ENCODE measurements at places on chromosomes 13 and 19.

GRCh38 chr13:114099191-114099590 is 33.2 kb downstream of the RASA3 start:
- no peak for DNase-seq

DNA sequence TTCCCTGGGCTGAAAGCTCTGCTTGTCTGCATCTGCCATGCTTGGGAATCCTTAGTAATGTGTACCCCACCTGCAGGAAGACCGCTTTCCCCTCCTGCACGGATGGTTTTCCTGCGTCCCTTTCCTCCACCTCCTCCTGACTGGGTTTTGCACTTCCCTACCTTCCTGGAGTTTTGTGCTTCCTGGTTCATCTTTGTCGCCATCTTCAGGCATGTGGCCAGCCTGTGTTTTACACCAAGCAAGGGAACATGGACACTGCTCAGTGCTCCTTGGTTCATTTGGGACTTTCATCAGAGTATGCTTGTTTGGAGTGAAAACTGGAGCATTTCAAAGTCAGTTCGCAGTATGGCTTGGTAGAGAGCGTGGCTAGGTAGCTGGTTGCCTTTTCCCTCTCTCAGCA is 30.7 kb downstream of the ERICH6B start:
- DNase-seq: no peak

DNA sequence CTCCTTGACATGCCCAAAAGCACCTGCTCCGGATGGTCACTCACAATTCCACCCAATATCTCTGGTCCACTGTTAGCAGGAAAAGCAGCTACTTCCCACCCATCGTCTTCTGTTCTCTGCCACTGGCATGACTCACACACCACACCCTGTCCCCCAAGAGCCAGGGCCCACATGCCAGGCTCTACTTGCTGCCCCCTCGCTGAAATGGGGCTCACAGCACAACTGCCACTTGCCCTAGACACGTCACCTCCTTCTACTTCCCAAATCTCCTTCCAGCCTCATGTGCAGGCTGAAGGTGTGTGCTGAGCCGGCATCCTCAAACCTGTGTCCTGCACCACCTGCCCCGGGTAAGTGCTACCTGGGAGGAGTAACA is 65.0 kb downstream of the TBC1D4 start:
- no peak for DNase-seq

DNA sequence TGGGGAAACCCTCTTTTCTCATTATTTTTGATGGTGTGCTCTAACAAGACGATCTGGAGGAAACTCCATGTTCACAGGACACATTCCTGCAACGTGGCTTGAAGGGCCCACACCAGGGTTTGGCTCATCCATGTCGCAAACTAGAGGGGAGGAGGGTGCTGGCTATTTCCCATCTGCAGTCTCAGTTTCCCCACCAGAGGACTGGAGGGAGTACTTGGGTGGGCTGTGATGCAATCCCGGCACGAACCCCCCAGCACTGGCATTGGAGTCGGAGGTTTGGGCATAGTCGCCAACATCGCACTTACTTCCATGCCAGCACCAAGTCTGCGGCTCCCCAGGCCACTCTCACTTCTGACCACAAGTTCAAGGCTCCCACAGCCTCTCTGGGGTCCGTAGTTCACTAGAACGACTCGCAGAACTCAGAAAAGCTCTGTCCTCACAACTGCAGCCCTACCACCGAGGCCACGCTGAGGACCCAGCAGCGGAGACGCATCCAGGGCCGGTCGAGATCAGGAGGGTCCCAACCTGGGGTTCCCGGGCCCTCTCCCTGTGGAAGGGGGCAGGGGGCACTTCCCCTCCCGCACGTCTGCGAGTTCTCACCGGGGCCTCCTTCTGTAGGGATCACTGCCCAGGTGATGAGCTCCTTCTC is 165.6 kb upstream of the SOX1 start:
- no peak for DNase-seq

GRCh38 chr13:49498206-49498605 is 2.5 kb downstream of the PHF11 start:
- DNase-seq: no peak

DNA sequence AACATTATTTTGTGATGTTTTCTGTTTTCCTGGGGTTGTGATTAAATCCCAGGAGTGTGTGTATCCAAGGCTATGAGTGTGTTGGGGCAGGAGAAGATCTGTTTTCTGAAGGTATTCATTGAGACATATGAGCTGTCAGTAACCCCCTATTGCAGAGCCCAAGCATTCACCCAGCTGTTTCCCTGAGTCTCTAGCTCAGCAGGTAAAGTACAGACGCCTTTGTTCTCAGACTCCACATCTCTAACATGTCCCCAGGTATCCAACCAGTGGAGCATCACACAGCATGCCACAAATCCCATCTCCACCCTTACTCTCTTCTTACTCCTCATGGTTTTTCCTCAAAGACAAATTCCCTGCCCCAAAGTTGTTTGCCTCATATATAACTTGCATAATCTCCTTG is 213.6 kb downstream of the PCDH20 start:
- no peak for DNase-seq

DNA sequence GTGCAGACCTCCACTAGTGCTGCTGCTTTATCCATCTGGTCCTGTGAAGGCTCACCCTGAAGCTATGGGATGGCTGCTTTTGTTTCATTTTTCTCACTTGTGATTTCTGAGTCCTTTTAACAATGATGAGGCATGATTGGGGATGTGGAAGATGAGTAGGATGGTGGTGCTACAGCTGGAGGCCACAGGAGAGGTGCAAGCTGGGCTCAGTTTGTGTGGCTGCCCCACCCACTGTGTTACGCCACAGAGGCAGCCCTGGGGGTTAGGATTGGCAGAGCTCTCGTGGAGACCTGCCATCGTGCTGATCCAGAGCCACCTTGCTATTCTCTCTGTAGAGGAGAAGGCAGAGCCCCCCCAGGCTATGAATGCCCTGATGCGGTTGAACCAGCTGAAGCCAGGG is 19.6 kb upstream of the QTRT1 start:
- no peak for DNase-seq

- no peak for DNase-seq
These were observed 462 bp upstream of the MPHOSPH8 start for GRCh38 chr13:19632915-19633478.

DNA sequence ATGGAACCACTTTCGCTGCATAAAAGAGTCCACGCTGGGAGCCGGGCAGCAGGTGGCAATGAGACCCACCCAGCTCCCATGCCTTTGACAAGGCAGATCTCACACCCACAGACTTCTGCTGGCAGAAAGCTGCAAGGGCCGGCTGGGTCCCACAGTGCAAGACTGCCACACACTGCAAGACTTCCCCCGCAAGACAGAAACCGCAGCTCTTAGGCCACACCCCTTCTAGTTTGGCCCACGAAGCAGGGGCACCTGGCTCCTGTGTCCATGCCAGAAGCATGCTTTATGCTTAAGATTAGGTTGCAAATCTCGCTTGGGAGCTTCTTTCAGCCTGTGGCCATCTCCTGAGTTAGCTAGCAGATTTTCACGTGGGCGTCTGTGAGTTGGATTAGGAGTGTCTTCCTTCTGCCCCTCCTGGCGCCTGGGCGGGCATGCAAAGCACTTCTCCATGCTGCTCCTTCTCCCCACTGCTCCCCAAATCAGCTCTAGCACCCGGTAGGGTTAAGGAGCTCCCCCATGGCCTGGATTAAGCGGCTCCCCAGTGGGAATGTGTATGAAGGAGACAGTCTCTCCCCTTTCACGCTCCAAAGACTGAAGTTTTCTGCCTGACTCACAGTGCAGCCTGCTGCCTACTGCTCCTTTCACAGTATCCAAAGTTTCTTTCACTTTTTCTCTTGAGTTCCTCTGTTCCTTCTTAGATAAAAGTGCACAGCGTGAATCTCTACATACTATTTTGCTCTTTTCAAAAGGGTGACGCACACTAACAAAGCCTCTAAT is 17.7 kb downstream of the GPC6 start:
- no peak for DNase-seq

DNA sequence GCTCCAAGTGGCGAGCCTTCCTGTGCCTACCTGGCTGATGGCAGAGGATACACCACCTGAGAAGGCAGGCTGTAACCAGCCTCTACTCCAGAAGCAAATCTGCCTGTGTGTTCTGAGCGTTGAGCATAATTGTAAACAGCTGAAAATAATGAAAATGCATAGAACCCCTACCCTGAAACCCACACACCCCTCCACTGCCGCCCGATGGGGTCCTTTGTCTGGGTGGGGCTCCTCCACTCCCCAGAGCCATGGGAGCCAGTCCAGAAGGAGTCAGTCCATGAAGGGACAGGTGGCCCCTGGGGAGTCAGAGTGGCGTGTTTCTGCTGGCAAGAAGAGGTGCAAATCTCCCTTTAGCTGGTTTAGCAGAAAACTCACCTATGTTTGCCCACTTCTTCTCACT is 8.0 kb upstream of the SOX1 start:
- DNase-seq: no peak

DNA sequence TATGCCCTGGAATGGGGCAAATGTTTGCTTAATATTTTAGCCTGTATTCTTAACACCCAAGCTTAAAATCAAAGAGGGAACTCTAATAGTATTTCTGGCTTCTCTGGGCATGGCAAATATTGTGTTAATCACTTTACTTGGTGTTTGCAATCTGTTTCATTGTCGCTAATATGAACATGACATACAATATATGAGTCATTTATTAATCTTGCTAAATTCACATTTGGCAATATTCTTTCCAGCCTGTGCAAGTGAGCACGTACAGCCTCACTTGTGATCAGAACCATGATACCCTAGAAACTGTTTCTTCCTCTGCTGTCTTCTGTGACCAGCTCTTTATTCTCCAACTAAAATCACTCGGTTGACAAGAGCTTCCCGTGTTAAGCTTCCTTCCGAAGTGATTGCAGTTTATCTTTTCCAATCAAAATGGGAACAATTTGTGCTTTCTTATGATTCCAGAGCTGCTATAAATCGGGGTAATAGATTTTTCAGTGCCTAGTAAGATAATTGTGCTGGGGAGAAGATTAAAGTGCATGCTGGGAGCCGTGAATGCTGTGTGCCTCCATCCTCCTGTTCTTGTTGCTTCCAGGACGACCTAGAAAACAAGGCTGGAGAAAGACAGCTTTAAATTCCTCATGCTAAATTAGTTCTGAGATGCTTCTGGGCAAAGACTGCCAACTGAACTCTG is 153.0 kb upstream of the TMTC4 start:
- no peak for DNase-seq

DNA sequence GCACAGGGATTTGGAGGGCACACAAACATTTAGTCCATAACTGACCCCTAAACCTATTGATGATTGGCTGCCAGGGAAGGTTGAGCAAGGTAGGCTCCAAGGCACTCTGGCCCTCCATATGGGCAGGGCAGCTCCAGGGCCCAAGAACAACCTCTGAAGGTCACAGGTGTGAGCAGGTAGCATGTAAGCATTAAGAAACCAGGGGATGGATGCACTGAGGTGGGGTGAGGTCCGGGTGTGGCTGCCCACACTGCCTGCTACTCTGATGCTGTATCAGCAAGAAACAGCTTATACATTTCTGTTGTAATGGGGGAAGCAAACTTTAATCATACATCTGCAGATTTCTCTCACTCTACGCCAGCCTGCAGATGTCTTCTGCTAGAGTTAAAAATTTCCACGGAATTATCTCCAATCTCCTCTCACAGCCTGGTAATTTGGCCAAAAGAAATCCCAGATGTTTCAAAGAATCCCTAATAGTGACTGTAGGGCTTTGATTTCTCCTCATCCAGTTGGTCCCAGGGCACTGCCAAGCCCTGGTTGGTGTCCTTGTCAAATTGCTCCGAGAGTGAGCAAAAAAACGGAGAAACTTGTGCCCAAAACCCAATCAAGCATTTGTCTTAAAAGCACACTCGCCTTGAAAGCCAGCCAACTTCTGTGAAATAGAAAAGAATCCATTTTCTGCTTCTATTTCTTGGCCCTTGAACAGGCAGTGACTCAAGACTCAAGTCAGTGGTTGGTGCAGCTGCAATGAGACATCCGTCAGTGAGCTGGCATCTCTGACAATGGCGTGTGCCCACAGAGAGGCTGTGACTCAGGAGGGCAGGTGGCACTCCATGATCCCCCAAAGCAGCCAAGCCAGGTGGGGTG is 72.5 kb upstream of the MRI1 start:
- DNase-seq: peak; percentile 51

DNA sequence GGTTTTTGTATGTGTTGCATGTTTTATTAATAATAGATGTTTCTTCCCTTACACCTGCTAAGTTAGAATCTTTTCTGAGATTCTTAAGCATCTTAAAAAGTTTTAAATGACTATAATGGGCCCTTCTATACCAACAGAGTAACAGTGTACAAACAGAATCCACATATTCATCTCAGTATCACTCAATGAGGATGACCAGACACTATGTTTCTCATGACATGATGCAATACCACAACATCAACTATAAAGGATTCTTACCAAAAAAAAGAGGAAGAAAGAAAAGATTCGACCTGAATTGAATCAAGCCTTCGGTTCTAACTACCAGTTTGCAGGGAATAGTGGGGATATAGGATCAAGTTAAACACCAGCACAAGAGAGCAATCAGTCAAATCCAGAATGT is 56.5 kb downstream of the INTS6 start:
- DNase-seq: no peak

- peak; percentile 81 for DNase-seq
These were observed 7.7 kb downstream of the TECR start for GRCh38 chr19:14536926-14537692.

DNA sequence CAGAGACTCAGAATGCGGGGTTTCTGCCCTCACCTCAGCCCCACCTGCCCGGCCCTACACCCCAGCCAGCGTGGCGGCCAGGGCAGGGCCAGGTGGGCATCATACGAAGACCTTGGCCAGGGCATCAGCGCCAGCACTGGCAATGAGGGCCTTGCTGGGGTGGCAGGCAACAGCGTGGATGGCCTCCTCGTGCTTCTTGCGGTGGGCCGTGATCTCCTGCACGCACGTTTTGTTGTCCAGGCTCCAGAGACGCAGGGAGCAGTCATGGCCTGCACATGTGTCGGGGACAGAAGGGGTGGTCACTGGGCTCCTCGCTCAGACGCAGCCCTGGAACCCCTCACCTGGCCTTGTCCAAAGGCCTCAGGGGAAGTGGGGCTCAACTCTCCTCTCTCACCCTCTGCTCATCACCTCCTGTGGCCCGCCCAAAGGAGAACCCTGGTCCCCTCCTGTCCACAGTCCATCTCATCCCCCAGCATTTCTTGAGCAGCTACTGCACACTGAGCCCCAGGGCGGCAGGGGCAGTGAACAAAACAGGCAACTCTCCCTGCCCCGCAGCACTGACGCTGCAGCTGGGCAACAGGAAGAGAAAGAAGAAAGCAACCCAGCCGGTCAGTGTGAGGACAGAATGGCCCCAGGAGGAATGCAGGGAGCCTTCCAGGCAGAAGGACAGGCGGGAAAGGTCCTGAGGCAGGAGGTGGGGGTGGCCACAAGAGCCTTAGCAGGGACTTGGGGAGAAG is 3.8 kb upstream of the PRKD2 start:
- DNase-seq: no peak

GRCh38 chr13:51601601-51602565 is 17.6 kb downstream of the WDFY2 start:
- no peak for DNase-seq

DNA sequence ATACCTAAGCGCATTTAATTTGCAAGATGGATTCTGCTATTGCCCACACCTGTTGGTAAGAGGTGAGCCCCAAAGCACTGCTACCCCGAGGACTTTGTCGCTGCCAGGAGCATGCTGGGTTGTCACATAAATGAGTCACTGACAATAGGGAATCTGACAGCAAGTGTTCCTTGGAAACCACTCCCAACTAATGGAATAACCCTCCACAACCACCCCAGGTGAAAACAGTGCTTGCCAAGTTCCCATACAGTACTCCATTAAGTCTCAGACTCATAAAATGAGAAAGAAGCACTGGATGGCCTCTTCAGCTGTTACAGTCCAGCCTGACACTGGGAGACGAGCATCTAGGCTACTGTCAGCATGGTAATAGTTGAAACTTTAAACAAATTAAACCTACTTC is 108.6 kb downstream of the EFNB2 start:
- DNase-seq: no peak
